Stimulated activated CD8-positive, alpha-beta memory T cell treated with anti-CD3 and anti-CD28 coated beads, Interleukin-7, amount 100 ng/mL, for 1 hour (primary cell): ENCODE measurements at places on chromosomes 3 and 15.

DNA sequence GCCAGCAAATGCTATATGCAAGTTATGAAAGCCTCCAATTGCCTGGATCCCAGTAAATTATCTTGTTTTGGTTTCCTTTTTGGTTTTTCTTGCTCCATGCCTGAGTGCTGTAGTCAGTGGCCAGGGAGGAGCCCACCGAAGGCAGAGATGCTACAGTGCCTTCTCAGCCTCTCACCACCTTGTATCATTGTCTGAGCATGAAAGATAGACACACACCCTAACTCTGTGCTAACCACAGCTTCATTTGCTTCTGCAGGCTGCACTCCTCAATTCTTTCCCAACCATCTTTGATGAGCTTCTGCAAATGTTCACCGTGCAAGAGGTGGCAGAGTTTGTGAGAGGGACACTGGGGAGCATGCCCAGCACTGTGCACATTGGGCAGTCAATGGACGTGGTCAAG lies 114.5 kb upstream of the MANF start:
- DNase-seq: no peak

GRCh38 chr3:15241341-15241740 lies 35.3 kb downstream of the CAPN7 start:
- no peak for DNase-seq

- no peak for DNase-seq
Measured at GRCh38 chr3:185988080-185988815, 50.4 kb upstream of the TRA2B start.

DNA sequence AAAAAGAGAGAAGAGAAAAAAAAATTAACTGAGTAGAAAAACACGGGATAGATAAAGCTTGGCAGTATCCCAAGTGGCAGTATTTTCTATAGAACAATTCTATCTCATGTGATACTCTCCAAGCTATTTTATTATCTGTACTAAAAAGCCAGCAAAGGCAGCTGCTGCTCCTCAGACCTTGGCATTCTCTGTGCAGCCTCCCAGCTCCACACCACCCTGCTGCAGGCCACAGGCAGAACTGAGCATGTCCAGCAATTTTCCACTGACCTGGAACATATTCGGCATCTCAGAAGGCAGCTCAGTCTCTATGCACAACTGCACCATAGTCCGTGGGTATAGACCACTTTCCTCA lies 1161.4 kb downstream of the IGSF11 start:
- no peak for DNase-seq

DNA sequence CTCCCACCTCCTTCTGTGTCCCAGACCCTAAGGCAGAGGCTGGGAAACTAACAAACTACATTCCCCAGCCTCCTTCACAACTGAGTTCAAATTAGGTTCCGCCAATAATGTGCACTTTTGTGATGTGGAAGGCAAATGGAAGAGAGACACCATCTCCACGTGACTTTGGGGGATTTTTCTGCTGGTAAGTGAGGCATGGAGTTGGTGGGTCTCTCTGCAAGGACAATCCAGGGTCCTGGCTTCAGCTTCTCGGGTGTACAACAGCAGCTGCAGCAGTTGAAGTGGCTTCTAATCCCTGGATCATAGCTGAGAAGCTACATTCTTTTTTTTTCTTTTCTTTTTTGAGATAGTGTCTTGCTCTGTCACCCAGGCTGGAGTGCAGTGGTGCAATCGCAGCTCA lies 58.9 kb upstream of the GATA2 start:
- DNase-seq: no peak
